ENCODE measurements at places on chromosomes 11 and 22.

- no peak overlapping the region for H3K4me3 ChIP-seq
- peaks cover 23% of the 10 kb centered on the region for H3K4me1 ChIP-seq
- H3K27me3 ChIP-seq, result no peaks in the 10 kb centered on the region
- H3K36me3 ChIP-seq, result no peaks in the 10 kb centered on the region
- DNase-seq, result peak; percentile 32
These were observed 1.3 kb upstream of the CD82 start for GRCh38 chr11:44564166-44564565.

- DNase-seq, result no peak
- no peak overlapping the region for H3K27ac ChIP-seq
These were observed 44.7 kb downstream of the SWAP70 start for GRCh38 chr11:9708544-9708943.

DNA sequence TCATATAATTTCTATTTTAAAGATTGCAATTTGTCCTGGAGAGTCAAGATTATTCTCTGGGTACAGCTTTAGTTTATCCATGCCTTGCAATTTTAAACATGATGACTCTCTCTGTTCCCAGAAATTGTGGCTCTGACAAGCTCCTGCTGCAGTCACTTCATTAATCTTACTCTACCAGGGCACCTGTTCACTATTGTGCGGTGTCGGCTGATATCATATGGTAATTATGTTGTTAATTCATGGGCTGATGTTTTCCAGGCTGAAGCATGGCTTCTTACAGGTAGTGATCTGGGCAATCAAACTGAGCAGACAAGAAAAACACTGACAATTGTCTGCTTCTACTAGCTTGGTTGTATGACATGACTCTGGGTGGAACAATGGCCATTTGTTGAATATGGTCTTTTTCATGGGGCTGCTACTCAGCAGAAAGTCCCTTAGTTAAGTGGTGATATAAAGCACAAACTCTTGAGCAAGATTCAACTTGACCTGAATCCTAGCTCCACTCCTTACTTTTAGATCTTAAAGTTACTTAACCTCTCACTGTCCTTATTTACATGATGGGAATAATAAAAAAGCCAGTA lies 230.7 kb downstream of the FAT3 start:
- no peak for DNase-seq
- no peak overlapping the region for H3K4me3 ChIP-seq
- H3K36me3 ChIP-seq, result no peaks in the 10 kb centered on the region
- H3K27ac ChIP-seq, result no peak overlapping the region
- H3K4me1 ChIP-seq, result no peaks in the 10 kb centered on the region

DNA sequence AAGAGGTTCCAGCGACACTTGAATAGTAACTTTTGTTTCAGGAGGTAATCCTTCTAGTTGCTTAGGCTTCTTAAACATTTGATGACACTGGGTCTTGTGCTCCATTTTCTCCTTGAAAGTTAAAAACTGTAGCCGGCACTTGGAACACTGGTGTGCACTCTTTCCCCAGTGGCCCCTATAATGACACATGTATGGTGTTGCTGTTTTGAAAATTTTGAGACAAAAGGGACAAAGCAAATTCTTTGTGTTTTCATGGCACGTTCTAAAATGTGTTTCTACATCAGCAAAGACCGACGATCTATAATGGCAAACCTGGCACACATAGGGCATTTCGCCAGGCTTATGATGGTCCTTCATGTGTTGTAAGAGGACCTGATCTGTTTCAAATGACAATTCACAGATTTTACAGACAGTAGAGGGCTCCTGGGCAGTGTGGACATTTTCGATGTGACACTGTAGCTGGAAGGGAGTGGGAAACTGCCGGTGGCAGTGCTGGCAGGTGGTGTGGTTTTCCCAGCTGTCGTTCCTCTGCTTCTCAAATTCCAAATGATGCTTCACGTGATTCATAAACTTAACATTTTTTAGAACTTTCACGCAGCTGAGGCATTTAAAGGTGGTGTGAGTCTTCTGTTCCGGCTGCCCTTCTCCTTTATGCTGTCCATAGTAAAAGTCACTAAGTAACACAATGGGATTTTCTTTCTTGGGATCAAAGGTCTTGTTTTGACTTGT lies 20.5 kb downstream of the ZNF280B start:
- no peaks in the 10 kb centered on the region for H3K36me3 ChIP-seq
- H3K27me3 ChIP-seq, result no peaks in the 10 kb centered on the region
- no peak overlapping the region for H3K4me3 ChIP-seq

GRCh38 chr11:35377262-35377661 lies 42.1 kb downstream of the SLC1A2 start:
- no peak for DNase-seq
- peaks cover 5% of the 10 kb centered on the region for H3K4me1 ChIP-seq
- no peaks in the 10 kb centered on the region for H3K36me3 ChIP-seq
- no peak overlapping the region for H3K27ac ChIP-seq
- H3K27me3 ChIP-seq, result no peaks in the 10 kb centered on the region
- H3K4me3 ChIP-seq, result no peak overlapping the region

DNA sequence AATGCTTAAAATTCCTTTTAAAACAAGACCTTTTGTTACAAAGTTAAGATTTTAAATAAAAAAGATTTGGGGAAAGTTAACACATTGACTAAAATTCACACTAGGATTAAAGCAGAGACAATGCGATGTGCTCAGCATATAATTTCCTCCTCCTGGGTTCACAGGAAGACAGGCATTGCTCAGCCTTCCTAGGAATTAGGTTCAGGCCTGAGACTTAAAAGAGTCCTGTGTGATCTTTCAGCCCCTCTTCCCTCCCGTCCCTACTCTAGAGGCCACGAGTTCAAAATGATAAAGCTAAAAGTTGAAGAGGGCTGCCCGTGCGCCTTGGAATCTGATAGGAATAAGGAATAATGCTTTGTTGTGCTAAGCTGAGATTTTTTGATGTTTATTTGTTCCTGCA lies 218.6 kb downstream of the KIRREL3 start:
- H3K4me1 ChIP-seq, result no peaks in the 10 kb centered on the region
- no peak for DNase-seq
- H3K4me3 ChIP-seq, result no peak overlapping the region
- H3K36me3 ChIP-seq, result no peaks in the 10 kb centered on the region
- H3K27ac ChIP-seq, result no peak overlapping the region

GRCh38 chr22:35910003-35910769 lies 118.4 kb downstream of the RBFOX2 start:
- H3K4me3 ChIP-seq, result no peak overlapping the region
- no peaks in the 10 kb centered on the region for H3K36me3 ChIP-seq
- DNase-seq, result peak; percentile 72
- no peak overlapping the region for H3K27ac ChIP-seq
- peaks cover 6% of the 10 kb centered on the region for H3K4me1 ChIP-seq

DNA sequence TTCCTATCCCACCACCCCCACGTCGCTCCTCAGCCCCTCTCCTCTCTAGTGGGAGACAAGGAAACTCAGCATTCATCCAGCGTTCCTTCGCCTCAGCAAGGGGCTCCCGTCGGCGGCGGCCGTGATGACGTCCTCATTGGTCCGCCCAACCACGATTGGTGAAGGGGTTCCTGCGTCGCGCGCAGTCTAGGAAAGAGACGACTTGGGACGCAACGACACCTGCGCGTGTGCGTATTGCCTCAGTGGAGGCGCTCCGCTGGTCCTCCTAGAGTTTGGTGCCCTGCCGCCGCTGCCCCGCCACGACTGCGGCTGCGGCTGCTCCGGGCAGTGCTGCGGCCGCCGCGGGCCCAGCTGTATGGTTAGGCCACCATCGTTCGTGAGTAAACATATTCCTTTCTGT lies 56.6 kb downstream of the CCDC81 start:
- no peaks in the 10 kb centered on the region for H3K4me1 ChIP-seq
- H3K27ac ChIP-seq, result no peak overlapping the region
- no peaks in the 10 kb centered on the region for H3K36me3 ChIP-seq
- H3K27me3 ChIP-seq, result no peaks in the 10 kb centered on the region
- DNase-seq, result no peak

DNA sequence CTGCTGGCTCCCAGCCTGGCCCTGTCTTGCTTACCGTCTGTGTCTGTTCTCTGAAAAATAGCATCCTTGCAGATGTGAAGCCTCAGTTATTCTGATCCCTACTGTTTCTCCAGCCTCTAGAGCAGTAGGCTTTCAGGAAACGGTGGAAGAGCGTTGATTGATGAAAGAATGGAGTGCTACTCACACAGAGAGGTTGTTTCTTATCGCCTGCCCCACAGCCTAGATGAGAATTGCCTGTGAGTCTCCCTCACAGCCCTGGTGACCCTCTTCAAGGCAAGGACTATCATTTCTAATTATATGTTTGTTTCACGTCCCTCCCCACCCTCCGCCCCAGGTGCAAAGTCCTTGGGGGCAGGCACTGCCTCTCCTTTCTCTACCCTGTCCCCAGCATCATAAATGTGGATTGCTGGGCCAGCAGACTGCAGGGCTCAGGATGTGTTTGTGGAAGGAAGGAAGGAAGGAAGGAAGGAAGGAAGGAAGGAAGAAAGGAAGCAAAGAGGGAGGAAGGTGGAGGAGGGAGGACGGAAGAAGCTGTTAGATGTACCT lies 575.3 kb upstream of the B3GAT1 start:
- no peak for DNase-seq
- H3K27ac ChIP-seq, result no peak overlapping the region
- no peaks in the 10 kb centered on the region for H3K36me3 ChIP-seq
- no peaks in the 10 kb centered on the region for H3K4me1 ChIP-seq
- no peaks in the 10 kb centered on the region for H3K27me3 ChIP-seq

GRCh38 chr11:133318221-133318620 lies 214.1 kb downstream of the OPCML start:
- no peaks in the 10 kb centered on the region for H3K27me3 ChIP-seq
- H3K4me1 ChIP-seq, result no peaks in the 10 kb centered on the region
- DNase-seq, result no peak
- no peak overlapping the region for H3K4me3 ChIP-seq

DNA sequence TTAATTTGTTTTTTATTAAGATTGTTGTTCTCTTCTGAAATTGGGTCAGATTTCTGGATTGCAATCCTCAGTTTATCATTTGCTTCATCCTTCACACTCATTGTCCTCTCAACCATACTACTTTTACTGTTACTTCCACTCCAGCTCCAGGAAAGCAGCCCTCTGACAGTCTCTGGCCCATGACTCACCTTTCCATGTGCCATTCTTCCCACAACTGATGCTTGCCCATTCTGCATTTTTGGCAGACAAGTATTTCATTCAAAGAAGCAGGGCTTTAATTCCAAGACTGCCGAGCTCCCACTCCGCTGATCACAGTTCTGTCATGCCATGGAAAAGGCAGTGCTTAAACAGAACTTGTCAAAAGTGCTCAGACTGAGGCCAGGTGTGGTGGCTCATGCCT lies 139.2 kb downstream of the WNT11 start:
- H3K4me3 ChIP-seq, result no peak overlapping the region
- DNase-seq, result no peak
- no peaks in the 10 kb centered on the region for H3K27me3 ChIP-seq
- H3K36me3 ChIP-seq, result no peaks in the 10 kb centered on the region
- no peaks in the 10 kb centered on the region for H3K4me1 ChIP-seq

DNA sequence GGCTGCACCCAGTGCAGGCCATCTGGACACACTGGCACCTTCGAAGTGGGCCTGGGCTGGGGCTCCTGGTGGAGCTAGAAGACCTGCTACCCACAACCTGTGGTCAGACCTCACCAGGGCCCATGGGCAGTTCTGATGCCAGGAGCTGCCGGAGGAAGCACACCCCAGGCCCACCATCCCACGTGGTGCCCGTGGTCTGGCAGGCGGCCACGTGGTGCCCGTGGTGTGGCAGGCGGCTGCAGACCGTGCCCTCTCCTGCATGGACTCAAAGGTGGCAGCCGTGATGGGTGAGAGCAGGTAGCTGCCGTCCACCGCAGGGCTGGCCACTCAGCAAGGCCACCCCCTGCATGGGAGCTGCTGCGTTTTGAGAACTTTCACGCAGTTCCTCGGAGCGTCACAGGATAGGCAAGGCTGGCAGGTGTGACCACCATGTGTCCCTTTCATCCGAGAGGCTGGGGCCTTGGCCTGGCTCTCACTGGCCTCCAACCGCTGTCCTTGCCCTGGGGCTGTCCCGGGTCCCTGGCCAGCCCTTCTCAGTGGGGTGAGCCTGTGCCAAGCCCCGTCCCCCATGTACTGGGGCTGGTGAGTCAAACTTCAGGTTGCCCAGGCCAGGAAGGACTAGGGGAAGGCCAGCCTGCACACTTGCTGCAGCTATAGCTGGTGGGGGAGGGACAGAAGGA lies 3.9 kb upstream of the IL17REL start:
- H3K36me3 ChIP-seq, result no peaks in the 10 kb centered on the region
- no peaks in the 10 kb centered on the region for H3K4me1 ChIP-seq
- no peak for DNase-seq

- H3K27ac ChIP-seq, result no peak overlapping the region
- H3K4me3 ChIP-seq, result no peak overlapping the region
- no peaks in the 10 kb centered on the region for H3K36me3 ChIP-seq
These were observed 57.0 kb downstream of the PRCP start for GRCh38 chr11:82843057-82843795.

DNA sequence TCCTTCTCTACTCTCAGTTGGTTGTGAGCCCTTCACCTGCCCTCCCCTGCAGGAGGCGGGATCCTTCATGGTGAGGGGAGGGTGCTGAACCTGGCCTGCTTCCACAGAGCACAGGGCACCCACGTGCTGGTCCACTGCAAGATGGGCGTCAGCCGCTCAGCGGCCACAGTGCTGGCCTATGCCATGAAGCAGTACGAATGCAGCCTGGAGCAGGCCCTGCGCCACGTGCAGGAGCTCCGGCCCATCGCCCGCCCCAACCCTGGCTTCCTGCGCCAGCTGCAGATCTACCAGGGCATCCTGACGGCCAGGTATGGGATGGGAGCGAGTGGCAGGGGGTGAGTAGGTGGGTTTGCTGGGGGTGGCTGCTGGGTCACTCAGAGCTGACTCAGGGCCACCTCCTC lies 6.3 kb downstream of the SSH3 start:
- H3K36me3 ChIP-seq, result peaks cover 2% of the 10 kb centered on the region
- no peaks in the 10 kb centered on the region for H3K27me3 ChIP-seq
- no peak overlapping the region for H3K27ac ChIP-seq
- no peaks in the 10 kb centered on the region for H3K4me1 ChIP-seq

DNA sequence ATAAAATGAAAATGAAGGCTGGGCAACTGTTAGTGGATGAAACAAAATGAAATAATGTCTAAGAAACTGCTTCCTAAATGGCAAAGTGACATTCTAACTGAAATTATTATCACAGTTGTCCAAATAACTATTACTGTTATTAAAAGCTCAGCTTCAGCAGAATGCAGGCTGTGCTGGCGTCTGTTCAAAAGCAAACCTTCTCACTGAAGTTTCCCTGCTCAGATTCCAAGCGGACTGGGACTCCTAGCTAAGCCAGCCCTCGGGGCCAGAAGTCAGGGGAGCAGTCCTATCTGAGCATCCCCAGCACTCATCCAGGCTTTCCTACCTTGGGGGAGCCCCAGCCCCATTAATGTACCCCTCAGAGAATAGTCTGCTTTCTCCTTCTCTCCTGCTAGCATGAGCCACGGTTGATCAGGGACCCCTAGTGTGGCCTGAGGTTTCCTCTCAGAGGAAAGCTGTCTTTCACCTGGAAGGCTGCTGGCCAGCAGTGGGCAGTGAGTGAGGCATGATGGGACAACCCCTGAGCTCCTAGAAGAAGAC lies 1167.3 kb downstream of the TBC1D22A start:
- H3K4me1 ChIP-seq, result no peaks in the 10 kb centered on the region
- H3K4me3 ChIP-seq, result no peak overlapping the region
- no peaks in the 10 kb centered on the region for H3K36me3 ChIP-seq
- no peak overlapping the region for H3K27ac ChIP-seq
- no peaks in the 10 kb centered on the region for H3K27me3 ChIP-seq

GRCh38 chr22:29380856-29381255 lies 7.5 kb downstream of the AP1B1 start:
- H3K27ac ChIP-seq, result no peak overlapping the region
- H3K36me3 ChIP-seq, result peaks cover 2% of the 10 kb centered on the region
- H3K4me1 ChIP-seq, result no peaks in the 10 kb centered on the region

- H3K4me1 ChIP-seq, result no peaks in the 10 kb centered on the region
- DNase-seq, result no peak
- H3K27me3 ChIP-seq, result no peaks in the 10 kb centered on the region
- no peak overlapping the region for H3K4me3 ChIP-seq
These were observed 9.5 kb downstream of the TNNT3 start for GRCh38 chr11:1928891-1929541.

All from fibroblast of lung (primary cell).